IMR-90 (cell line): ENCODE measurements at places on chromosomes 4 and X.

- no peak for DNase-seq
These were observed 55.8 kb downstream of the FRMPD3 start for GRCh38 chrX:107505223-107505622.

GRCh38 chrX:128739539-128739938 lies 687.3 kb upstream of the ACTRT1 start:
- no peak for DNase-seq

GRCh38 chrX:135505351-135505750 lies 15.1 kb upstream of the INTS6L start:
- DNase-seq = peak; percentile 21

GRCh38 chr4:117331817-117332216 lies 246.4 kb upstream of the TRAM1L1 start:
- DNase-seq = peak; percentile 34

DNA sequence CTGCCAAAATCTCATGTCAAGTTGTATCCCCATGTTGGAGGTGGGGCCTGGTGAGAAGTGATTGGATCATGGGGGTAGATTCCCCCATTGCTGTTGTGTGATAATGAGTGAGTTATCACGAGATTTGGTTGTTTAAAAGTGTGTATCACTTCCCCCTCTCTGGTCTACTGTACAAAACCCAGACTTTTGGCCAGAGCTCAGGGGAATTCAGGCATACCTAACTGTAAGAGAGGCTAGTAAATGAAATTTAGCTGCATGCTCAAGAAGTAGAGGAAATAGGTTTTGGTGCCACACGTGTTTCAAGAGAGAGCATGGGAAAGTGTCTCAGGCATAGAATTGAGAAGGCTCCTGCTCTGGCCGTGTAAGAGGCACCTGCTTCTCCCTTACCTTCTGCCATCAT lies 190.5 kb upstream of the GALNTL6 start:
- DNase-seq = no peak

GRCh38 chr4:169854090-169854489 lies 96.3 kb upstream of the HPF1 start:
- DNase-seq = no peak
